ENCODE measurements at places on chromosomes 2 and 18.

DNA sequence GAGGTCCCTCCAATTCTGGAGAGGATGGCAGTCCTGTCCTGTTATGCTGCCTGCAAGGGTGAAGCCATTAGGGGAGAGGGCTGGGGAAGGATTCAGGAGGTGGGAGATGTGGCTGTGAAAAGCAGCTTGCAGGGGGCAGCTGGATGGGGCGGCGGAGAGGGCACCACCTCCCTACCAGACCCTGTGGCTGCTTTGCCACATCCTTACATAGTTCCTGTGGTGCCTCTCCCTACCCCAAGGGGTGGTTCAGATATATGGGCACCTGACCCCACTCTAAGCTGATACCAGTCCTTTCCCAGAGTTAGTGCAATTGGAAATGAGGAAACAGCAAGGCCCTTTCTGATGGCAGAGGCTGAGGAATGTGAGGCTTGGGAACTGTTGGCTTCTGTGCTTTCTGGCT is 6.1 kb upstream of the ACOXL start:
- no peak for DNase-seq

GRCh38 chr2:20515290-20516220 is 68.7 kb downstream of the RHOB start:
- no peak for DNase-seq

DNA sequence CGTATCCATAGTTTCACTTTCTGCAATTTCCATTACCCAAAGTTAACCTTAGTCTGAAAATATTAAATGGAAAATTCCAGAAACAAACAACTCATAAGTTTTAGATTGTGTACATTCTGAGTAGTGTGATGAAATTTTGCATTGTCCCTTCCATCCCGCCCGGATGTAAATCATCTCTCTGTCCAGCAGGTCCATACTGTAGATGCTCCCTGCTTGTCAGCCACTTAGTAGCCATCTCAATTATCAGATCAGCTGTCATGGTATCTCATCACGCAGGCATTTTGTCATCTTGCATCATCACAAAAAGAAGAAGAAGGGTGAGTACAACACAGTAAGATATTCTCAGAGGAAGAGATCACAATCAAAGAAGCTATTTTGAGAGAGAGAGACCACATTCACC is 185.0 kb upstream of the STK17B start:
- DNase-seq: no peak

- no peak for DNase-seq
Measured at GRCh38 chr2:53672881-53673522, 94.6 kb upstream of the CHAC2 start.

GRCh38 chr2:230784795-230785194 is 72.2 kb downstream of the CAB39 start:
- no peak for DNase-seq

DNA sequence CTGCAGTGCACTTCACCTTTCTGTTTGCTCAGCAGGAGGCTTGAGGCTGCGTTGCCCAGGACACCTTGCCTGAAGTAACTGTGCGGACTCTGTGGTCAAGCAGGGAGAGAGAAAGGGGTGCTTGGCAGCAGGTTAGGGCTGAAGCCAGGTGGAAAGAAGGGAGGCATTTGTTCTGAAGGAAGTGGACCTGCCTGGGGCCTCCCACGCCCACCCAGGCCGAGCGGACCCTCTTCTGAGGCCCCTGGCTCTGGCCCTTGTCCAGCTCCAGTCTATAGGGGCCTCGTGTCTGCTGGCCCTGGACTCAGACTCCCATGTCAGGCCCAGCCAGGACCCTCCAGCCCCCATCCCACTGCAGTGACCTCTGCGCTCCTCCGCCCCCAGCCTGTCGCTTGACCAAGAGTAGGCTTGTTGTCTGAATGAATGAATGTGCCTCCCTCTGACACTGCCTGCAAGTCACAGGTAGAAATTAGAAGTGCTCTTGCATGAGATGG is 2.5 kb downstream of the SNED1 start:
- DNase-seq: no peak

- DNase-seq: no peak
Measured at GRCh38 chr2:178082408-178083045, 9.9 kb upstream of the PDE11A start.

- DNase-seq: no peak
Measured at GRCh38 chr2:136128366-136128765, 10.4 kb upstream of the CXCR4 start.

- DNase-seq: no peak
Measured at GRCh38 chr18:12301263-12302005, 6.6 kb upstream of the TUBB6 start.

- DNase-seq: no peak
Measured at GRCh38 chr2:164126960-164127660, 391.3 kb upstream of the FIGN start.

GRCh38 chr2:238287737-238288649 is at the start of gene PER2:
Gene PER2 (minus strand): TSS chr2:238288610. CDS start chr2:238277936, 10,674 bp downstream.
- DNase-seq: no peak

DNA sequence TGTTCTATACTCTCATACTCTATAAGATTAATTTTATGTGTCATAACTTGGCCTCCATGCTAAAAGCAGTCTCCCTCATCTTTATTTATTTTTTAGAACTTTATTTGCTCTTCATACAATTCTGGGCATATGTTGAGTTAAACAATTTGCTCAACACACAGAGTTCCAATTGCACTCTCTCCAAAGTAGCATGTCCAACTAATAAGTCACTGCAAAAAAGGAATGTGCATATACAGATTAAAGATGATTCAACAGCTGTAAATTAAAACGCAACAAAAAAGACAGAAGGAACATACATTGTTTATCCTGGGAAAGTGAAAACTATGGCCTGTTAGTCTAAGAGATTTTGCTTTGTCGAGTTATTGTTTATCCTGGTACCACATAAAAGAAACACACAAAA is 277.7 kb upstream of the ACVR2A start:
- no peak for DNase-seq

DNA sequence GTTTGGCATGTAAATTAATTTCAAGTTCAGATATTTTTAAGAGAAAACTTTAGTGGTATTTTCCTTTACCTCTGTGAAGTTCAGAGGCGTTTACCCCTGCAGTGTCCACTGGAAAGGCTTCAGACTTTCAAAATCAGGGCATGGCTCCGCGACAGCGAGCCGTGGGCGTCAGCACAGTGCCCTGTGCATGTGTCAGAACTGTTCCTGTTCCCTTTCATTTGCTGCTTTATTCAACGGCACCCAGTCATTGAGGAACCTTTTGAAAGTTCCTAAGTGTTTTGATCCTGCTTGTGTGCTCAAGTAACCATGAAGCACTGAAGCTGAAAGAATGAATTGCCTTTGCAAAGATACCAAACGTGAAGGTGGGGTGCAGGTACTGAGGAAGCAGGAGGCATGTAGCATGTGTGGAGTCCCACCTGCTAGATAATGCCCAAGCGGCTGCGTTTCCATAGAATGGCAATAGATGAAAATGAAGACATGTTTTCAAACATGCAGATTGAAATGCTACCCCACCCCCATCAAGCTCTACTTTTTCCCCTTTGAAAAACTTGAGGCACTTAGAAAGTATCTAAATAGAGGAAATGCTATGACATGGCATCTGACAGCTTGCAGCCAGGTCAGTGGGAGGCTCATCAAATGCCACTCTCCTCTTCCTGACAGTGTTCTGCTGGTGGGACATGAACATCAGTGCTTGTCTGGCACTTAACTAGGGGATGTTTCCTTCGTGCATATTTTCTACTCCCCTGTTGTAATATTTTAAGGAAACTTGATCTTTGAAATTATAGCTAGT is 148.6 kb downstream of the ZNF236 start:
- DNase-seq: no peak

DNA sequence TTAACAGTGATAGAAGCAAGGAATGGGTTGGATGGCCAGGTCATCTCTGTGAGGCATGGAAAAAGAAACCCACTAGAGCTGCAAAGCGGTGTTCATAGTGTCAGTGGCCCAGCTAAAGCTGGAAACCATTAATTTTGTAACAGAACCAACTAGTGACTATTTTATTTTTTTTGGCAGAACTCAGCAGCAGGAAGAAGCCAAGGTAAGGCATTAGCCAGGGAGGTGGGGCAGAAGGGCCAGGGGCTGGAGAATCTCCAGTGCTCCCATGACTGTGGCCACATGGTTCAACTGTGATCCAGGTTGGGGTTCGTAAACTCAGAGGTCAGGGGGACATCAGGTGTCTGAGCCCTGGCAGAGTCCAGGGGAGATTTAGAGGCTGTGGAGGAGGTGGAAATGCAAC is 25.9 kb upstream of the YES1 start:
- DNase-seq: no peak

GRCh38 chr2:191349990-191350389 is 104.8 kb downstream of the MYO1B start:
- no peak for DNase-seq

- no peak for DNase-seq
Measured at GRCh38 chr18:77905449-77906055, 655.9 kb downstream of the GALR1 start.

DNA sequence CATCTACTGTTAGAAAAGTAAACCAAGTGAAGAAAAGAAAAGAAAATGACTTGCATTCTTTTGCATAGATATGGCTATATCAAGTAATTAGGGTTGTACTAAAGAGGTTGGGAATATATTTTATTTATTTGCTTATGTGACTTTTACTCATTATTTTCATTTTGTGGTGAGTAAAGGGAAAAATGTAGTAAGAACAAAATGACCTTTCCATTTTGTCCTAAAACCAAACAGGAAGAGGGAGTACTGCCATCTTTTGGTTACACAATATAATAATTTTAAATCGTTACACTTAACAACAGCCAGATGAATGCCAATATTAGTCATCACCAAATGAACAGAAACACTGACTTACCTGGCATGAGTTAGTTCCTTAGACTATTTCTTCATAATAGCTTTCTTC is 47.3 kb upstream of the NDUFV2 start:
- DNase-seq: no peak

DNA sequence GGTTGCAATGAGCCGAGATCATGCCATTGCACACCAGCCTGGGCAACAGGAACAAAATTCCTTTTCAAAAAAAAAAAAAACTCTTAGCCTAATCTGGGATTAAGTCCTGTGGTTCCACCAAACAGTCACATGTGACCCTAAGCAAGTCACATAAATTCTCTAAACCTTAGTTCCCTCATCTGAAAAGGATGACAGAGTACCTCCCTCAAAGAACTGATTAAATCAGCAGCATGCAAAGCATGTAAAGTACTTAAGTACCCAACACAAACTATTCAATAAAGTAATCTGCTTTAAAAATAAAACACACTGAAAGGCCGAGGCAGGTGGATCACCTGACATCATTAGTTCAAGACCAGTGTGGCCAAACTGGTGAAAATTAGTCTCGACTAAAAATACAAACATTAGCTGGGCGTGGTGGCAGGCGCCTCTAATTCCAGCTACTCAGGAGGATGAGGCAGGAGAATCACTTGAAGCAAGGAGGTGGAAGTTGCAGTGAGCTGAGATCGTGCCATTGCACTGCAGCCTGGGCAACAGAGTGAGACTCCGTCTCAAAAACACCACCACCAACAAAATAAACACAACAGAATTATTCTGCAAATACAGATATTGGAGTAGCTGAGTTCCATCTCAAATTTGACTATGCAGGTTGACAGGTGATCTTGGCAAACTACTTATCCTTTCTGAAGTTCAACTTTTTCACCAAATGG is 7.0 kb downstream of the USP34 start:
- no peak for DNase-seq

- DNase-seq: no peak
Measured at GRCh38 chr2:86446060-86446459, 4.9 kb downstream of the KDM3A start.

GRCh38 chr2:158234497-158234896 is 132.8 kb downstream of the UPP2 start:
- no peak for DNase-seq

DNA sequence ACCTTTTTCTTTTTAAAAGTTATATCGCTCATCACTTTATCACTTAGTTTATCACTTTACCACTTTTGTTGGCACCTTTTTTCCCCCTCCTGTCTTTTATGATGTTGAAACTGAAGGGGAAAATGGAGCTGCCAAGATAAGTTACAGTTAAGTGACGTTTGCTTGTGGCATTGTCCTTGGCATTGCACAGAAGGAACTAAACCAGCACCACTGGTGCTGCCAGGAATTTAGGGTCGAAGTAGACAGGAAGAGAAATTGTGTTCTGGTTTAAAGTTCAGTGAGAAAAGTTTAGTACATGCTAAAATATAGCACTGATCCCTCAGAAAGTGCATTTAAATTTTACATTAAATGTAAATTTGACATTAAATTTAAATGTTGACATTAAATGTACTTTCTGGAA is 49.9 kb downstream of the MYO1B start:
- DNase-seq: no peak

DNA sequence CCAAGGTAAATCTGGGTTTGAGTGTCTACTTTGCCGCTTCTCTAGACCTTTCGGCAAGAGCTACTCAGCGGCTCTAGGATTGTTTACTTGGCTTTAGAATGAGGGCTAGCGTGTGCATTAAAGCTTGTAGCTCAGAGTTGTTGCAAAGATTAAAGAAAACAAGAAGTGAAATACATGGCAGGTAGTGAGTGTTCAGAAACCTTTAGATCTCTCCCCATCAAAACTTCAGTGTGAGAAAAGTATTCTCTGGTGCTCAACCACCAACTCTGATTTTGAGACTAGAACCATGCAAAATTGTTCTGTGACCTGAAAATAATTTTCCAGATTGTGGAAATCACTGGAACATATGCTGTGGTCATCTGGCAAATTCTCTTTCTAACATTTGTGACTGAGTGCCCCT is 512.0 kb downstream of the CMPK2 start:
- no peak for DNase-seq

- DNase-seq: no peak
Measured at GRCh38 chr2:122851972-122852531, 1096.6 kb downstream of the TSN start.

GRCh38 chr2:66929632-66930338 is 467.3 kb upstream of the ETAA1 start:
- no peak for DNase-seq

DNA sequence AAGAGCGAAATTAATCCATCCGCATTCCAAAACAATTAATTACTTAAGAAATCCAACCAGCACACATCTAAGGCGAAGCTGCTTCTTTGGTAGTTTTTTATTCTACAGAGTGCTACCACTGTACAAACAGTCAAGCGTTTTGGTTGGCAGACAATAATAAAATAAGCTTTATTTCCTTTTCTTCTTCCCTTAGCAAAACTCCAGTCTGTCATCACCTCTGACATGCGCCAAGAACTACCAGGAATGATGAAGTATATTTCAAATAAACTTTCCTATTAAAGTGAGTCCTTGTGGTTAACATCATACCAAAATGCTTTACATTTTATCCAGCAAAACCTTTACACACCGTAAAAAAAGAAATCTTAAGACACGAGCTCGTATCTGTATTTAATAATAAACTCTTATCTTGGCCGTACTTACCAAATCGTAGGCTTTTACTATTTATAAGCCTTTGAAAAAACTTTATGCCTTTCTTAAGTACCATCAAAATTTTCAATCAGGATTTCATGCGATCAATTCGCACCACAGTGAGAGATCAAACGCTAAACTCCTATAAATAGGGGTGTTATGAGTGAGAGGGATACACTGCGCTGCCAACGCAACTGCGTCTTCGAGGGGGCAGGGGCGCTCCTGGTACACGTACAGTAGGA is 1.3 kb downstream of the ATL2 start:
- DNase-seq: no peak
